Anterior cingulate cortex (tissue), 58 donors: ENCODE measurements at places on chromosomes 4 and X.

- no peak for DNase-seq
These were observed 43.6 kb upstream of the TLR3 start for GRCh38 chr4:186025408-186025690.

DNA sequence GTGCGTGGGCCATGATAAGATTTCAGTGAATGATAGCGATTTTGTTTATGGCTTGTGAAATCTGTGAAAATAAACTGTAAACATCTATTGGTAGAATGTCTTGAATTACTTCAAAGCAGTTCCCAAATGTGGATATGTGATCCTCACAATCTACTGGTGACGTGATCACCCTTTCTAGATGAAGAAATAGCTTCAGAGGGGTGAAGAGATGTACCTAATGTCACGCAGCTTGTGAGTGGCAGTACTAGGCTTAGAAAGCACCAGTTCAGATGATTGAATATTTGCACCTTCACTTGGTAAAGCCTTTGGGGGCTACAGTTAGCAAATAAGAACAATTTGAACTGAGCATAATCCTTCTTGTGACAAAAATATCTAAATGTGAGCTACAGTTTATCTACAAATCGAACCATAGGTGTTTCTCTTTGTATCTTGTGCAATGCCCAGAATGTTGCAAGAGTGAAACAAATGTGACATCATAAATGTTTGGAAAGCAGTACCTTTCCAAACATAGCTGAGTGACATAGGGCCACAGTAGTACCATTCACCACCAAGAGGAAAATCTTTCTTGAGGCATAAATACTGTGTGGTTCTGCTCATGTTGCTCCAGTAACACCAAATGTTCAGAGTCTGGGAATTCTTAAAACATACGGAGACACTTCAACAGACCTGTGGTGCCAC lies 14.2 kb downstream of the PAK3 start:
- DNase-seq: no peak

GRCh38 chr4:53376900-53377299 lies 541 bp upstream of the FIP1L1 start:
- no peak for DNase-seq

DNA sequence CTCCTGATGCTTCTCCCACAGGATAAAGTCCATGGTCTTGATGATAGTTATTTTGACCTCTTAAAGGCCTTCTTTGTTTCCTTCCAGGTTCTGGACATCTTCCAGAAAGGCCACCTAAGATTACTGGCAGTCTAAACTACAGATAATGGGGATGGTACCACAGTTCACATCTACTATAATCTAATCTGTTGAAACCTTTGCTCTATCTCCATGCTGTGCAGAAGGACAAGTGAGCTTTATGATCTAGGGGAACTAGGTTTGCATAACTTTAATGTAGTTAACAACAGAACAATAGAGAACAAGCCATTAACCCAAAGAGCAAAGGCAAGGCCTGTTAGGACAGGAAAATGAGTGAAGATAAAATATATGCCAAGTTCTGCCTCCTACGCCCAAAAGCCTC lies 103.9 kb upstream of the KLHL13 start:
- DNase-seq: no peak

DNA sequence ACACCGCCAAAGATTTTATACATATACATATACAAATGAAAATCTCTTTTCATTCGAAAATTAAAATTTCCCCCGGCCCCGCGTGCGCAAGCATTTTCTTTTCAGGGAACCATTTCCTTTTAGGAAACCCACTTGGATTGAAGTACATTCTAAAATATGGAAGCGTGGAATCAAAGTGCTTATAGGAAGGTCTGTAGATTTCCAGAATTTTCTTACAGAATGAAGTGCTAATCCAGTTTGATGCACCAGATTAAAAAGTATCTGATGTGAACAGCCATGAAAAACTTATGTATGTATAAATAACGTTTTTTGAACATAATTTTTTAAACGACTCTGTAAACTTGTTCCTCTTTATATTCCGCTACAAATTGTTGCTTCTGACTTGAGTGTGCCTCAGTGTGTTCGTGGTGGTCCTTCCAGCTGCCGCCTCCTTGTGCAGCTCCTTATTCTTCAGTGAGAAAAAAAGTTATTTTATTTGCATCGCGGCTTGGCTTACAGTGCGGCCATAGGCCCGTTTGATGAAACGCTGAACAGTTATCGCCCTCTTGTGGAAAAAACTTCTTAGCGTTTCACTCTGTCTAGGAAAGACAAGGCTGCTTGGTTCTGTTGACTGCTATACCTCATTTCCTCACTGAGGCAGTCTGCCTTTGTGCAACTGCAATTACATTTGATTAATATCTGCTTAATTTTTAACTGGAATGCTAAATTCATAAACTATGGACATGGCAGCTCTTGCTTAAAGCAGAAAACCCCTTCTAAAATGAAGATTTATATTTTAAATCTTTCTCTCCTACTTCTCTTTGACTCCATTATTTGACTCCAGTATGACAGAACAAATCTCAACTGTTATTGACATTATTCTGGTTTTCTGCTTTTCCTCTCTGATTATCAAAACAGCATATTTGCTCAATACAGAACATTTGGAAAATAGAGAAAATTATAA lies 4.7 kb upstream of the NKX6-1 start:
- DNase-seq: no peak

- no peak for DNase-seq
These were observed 380.5 kb downstream of the SH2D1A start for GRCh38 chrX:124726881-124727280.

DNA sequence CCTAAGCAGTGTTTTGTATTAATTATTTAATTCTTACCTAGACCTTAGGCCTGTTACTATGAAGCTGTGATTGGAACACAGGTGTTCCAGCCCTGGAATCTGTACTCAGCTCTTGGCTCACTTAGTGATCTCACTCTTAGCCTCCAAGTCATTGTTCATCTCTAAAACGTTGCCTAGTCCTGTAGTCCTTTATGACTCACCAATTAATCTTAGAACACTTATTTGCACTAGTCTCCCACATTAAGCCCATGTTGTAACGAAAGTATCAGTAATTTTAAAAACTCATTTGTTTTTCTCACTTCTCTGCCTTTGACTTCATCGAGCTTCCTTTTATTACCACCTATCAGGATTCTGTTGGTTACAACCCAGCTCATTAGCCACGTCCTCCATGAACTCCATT lies 1224.7 kb upstream of the TENM3 start:
- no peak for DNase-seq

DNA sequence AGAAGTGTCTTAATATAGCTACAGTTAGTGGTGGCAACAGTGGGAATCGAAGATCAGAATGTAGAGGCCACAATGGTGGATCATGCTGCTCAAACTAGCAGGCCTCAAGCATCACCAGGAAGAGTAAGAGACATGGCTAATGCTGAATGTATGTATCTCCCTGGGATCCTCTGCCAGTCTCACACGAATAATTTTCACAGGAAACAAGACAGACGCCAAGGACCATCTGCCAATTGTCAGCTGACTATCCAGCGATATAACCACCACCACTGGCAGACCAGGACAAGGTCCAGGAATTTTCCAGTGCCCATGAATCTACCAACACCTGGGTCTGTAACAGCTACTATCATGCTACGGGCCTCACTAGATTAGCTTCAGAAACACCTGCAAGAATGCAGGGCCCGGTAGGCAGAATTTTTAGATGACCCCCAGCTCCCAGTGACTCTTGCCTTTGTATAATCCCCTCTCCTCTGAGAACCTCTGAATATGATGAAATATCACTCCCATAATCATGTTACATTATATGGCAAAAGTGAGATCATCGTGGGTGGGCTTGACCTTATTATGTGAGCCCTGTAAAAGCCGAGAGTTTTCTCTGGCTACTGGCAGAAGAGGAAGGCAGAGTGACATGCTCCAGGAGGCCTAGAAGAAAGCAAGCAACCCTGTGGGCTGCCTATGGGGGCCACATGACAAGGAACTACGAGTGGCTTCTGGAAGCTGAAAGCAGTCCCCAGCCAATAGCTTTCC lies 429.8 kb downstream of the BCOR start:
- DNase-seq: no peak

DNA sequence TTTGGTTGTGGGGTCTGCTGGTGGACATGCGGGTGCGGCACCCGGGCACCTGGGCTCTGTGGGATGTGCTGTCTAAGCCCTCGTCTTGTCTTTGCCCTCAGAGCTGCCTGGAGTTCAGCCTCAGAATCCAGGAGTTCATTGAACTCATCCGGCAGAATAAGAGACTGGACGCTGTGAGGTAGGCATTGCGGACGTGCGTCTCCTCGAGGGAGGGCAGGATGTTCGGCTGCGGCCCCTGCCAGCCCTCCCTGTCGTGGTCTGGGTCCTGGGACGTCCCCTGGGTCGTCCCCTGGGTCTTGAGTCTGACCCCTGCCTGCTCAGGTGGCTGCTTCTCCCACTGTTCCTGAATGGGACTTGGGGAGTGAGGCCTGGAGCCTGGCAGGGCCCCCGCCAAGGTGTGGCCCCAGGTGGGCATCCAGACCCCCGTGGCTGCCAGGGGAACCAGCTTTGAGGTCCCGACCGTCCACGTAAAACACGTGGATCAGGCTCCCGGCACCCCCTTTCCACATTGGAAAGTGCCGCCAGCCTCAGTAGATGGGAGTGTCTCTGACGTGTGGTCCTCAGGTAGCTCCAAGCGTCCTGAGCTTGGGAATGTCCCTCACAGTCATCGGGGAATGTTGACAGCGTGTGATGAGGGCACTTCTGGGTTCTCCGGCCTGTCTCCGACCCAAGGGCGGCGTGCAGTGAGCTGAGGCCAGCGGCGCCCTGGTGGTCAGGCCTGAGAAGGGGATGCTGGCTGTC lies 19.3 kb upstream of the UVSSA start:
- DNase-seq: no peak

DNA sequence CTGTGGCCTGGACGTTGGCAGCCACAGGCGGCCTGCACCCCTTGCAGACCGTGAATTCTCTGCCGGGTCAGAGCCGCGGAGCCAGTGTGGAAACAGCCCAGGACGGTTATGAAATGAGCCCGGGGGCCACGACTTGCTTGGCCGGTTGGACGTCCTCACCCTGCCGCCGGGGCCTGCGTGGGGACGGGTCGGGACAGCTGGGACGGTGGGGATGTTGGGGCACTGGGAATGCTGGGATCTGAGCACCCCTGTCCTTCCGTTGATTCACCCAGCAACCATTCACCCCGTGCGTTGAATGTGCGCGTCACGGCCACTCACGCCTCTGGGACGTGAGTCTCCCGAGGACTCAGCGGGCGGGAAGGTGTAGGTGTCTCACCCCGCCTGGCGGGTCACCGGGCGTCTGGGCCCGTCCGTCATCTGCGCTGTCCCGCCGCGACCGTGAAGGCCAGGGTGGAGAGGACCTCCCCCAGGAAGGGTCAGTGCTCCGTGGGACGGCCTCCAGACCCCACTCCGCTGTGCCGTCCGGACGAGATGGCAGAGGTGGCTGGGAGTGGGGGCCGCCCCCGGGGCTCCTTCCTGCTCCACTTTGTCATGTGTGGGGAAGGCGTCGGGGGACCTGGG lies 4.5 kb upstream of the PLCXD1 start:
- DNase-seq: no peak

- DNase-seq: no peak
These were observed 9.9 kb downstream of the CENPVL3 start for GRCh38 chrX:51608766-51609165.

DNA sequence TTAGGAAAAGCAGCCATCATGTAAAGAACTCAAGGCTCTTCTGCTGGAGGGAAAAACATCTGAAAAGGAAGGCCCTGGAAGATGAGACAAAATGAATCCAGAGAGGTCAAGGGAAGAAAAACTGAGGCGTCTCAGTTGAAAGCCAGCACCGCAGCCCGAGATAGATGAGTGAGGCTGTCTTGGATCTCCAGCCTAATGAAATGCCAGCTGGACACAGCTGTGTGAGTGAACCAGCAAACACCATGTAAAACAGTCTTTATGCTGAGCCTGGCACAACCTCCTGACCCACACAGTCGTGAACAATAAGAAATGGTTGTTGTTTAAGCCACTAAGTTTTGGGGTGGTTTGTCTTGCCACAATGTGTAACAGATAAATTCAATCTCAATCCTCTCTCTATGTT lies 48.6 kb upstream of the RASL11B start:
- DNase-seq: no peak

DNA sequence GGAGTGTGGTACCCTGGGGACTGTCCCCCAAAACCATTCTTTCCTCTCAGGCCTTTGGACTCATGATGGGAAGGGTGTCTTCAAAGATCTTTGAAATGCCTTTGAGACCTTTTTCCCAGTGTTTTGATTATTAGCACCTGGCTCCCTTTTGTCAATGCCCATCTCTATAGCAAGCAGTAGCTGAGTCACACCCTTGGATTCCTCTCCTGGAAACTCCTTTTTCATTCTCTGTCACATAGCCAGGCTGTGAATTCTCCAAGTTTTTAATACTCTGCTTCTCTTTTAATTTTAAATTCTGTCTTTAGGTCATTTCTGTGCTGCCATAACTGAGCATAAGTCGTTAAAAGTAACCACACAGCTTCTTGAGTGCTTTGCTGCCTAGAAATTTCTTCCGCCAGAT lies 29.7 kb downstream of the IL21 start:
- DNase-seq: no peak

DNA sequence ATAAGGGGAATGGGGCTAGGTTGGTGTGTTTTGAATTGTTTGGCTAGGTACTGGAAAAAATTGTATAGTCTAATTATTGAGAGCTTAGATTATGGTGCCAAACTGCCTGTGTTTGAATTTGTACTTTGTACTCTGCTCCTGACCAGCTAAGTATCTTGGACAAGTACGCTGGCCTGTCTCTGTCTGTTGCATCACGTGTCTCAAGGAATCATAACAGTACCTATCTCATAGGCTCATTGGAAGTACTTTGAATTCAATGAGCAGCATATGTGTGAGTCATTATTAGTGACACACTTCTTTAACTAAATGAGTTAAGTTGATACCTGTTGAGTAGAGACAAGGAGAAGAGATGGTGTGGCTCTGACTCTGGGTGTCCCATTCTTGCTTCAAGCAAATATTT lies 69.5 kb upstream of the MND1 start:
- no peak for DNase-seq

- DNase-seq: no peak
These were observed 39.7 kb downstream of the SMIM20 start for GRCh38 chr4:25953740-25954139.

DNA sequence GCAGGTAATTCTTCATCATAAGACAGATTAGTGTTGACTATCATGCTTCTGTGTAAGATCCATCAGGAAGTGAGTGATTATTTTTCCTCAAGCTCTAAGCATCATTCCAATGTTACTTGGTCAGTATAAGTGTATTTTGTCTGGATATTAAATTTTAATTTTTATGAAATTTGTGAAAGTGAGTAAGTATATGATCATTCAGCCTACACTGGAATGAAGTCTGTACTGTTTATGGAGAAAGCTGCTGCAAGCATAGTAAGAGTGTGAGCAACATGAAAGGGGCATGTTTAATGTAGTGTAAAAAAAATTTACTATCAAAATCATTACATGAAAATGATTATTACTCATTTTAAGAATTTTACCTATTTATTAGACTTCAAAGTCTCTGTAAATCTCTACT lies 84.8 kb downstream of the IL15 start:
- no peak for DNase-seq

DNA sequence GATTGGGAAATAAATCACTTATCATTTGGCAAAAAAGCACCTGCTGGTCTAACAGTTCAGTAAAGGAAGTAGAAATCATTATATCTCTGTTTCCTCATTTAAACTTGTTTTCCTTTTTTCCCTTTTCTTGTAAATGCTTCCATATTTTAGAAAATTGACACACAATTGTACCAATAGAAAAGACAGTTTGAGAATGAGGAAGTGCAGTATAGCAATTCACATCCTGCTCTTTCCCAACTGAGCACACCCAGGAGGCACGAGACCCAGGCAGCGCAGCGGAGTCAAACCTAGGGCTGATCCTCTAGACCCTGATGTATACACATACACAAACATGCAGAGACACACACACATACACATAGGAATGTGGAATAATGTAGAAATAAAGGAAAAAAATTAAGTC lies 74.8 kb upstream of the PACRGL start:
- no peak for DNase-seq

- no peak for DNase-seq
These were observed 20.5 kb upstream of the AFAP1 start for GRCh38 chr4:7960017-7960789.
